Esophagus mucosa (tissue), 1 donor: ENCODE measurements at places on chromosomes 12 and 14. TPM values are rescaled to one million over a fixed set of nuclear protein-coding genes. Genes with fewer than 3 reads are reported as not detected.

OR4L1 gene
- total RNA-seq: not detected

SYT1 gene
- total RNA-seq: 0.36 TPM

GRCh38 chr12:96989916-96990315 is 82.9 kb downstream of the NEDD1 start:
- ATAC-seq: peak; percentile 47

GRCh38 chr12:120457133-120457532 is 10.9 kb downstream of the GATC start:
- ATAC-seq: no peak

CLEC4C gene
- total RNA-seq: not detected

DNA sequence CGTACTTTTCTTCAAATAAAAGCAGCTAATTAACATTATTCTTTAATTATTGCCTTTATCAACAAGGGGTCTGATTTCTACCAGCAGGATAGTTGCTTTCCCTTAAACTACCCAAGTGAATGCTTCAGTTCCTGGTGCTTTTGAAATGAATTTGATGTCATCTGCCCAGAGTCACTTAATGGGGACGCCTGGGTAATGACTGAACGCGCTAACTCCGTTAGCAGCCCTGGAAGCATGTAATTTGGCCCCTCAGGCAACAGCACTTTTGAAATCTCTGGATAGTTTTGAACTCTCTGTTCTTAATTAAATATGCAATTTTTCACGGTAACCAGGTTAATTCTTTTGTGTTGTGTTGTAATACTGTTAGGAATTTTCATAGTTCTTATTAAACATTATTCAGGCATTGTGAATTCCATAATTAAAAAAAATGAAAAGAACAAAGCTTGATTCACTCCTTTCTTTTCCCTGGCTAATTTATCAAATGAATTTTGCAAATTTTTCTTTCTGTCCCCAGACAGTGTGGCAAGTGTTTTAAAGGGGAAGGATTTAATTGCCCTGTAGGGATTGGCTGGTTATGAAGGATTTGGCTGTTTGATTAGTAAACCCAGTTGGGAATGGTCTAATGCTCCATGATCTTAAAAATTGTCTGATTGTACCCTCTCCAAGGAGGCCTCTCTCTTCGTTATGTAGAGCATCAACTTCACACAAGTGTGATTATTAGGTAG is 137.5 kb upstream of the MYL2 start:
- ATAC-seq: no peak

GRCh38 chr14:74350211-74350927 is 2.1 kb downstream of the VRTN start:
- ATAC-seq: no peak

GRCh38 chr12:116166306-116166705 is 111.2 kb downstream of the MED13L start:
- ATAC-seq: no peak
